ENCODE measurements at places on chromosomes 11 and 22.

GRCh38 chr11:68053117-68053516, 14.3 kb downstream of the TCIRG1 start:
- peak; percentile 94 for ATAC-seq

DNA sequence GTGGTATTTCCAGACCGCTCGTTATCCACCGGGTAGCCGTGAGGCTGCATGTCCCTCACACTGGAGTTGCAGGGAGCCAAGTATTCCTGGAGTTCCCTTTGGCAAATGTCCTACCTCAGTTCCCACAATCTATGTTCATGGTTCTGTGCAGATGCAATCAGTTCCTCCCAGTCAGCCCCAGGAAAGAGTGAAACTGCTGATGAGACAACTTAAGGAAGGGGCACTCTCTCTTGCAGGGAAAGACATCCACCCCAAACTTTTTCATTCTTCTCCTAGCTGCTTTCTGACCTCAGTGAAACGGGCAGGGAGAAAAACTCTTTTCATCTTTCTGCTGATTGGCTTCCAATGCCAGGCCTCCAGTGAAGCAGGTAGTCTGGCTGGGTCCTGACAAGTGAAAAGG, 205.1 kb upstream of the TMEM45B start:
- no peak for ATAC-seq

DNA sequence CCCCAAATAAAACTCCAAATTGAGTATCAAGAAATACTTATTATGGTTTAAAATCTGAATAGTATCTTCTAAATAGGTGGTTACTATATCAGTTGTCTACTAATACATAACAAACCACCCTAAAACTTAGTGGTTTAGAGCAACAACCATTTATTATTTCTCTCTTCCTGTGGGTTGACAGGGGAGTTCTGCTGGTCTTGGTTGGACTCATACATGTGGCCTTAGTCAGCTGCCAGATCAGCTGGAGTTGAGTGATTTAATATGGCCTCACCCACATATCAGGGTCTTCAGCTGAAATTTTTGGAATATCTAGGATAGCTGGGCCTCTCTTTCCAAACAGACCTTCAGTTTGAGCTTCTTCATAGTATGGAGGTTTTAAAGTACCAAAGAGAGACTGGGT, 34.5 kb downstream of the C11orf65 start:
- no peak for ATAC-seq

- ATAC-seq, result no peak
Observed at GRCh38 chr11:9169595-9170295, 78.3 kb upstream of the SCUBE2 start.

- no peak for ATAC-seq
Observed at GRCh38 chr22:33006220-33006954, 51.8 kb downstream of the SYN3 start.

DNA sequence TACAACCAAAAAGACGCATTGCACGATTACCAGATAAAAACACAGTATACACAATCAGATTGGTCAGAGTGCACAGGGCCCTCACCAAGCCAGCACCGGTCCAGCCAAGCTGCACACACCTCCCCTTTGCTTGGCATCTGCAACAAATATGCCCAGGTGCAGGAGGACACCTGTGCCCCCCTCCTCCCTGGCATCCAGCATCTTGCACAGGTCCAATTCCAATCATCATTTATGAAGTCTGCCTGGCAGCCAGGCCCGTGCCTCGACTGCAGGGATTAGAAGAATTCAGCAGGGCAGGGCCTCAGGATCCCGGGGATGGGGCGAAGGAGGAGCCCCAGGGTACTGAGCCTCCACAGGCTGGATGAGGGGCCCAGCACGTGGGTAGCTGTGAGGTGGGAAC, 302.1 kb downstream of the CTTN start:
- no peak for ATAC-seq

- ATAC-seq, result peak; percentile 90
Observed at GRCh38 chr22:19432133-19432851, at the start of gene MRPL40. Gene MRPL40 (plus strand): TSS chr22:19432545. CDS start chr22:19432555, 10 bp downstream.

DNA sequence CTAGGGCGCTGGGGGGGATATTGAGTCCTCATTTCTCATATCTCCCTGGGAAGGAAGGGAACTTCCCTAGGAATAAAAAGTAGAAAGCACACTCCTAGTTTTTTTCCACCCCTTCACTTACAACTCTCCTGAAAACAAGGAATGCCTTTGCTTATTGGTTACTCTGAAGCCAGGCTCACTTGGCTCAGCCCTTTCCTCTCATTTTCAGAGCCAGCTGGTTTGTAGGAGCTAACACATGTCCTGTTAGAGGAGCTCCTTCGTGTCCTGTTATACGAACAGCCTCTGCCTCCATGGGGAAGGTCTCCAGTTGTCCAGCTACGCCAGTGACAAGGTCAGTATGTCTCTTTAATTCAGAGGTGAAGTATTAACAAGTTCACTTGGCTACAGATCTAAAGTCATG, 17.6 kb downstream of the ALKBH8 start:
- ATAC-seq, result no peak

DNA sequence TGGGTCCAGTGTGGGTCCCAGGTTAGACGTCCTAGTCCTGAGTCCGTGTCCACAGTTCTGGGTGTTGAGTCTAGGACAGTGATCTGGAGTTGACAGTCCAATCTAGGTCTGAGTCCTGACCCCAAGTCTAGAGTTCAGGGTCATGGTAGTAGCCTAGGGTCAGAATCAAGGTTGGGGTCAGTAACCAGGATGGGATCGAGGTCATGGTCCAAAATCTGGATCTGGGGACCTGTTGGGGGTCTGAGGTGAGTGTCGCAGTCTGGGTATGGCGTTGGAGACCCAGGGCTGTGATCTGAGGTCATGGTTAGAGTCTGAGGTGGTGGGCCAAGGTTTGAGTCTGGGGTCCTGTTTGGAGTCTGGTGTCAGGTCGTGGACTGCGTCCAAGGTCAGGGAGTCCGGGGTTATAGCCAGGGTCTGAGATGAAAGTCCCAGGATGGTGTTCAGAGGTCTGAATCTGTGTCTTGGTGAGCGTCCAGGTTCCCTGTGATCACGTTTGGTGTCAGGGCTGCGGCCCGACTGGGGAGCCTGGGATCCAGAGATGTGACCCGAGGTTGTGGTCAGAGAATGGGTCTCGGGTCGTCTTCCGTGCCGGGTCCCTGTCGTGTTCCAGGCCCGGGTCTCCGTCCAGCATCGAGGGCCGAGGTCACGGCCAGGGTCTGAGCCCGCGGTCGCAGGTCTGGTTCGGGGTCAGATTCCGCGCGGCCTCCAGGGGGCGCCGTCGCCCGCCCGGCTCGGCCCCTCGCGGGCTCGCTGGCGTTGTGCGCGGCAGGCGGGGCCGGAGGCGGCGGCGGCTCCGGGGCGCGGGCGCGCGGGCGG, 432 bp upstream of the GRK2 start:
- ATAC-seq, result peak; percentile 59

GRCh38 chr11:29251738-29252137, 765.1 kb downstream of the KCNA4 start:
- no peak for ATAC-seq

- no peak for ATAC-seq
Observed at GRCh38 chr11:13486926-13487660, 8.7 kb downstream of the PTH start.

DNA sequence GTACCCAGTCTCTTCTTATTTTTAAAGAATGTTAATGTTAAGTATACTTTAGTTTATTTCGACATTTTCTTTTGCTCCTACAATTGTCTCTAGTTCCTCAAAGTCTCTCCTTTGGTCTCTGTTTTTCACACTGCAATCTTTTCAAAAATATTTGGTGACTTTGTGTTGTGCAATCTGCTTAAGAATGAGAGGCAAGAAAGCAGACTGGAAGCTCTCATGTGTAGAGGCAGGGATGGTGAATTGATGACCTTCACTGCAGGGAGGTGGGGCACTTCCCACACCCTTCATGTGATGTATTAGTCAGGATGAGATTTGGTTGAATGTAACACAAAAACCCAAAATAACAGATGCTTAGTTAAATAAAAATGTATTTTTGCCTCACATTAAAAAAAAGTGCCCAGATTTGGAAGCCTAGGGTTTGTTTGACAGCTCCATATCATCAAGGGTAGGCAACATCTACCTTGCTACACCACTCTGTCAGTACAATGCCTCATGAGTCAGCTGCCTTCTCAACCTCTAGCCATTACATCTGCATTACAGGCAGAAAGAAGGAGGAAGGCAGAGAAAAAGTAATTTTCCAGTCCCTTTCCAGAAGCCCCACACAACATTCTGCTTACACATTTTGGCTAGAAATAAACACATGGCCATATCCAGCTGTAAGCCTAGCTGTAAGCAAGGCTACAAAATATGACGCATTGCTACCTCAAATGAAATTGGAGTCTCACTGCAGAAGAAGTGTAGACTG, 3.8 kb upstream of the MMP27 start:
- ATAC-seq, result no peak

DNA sequence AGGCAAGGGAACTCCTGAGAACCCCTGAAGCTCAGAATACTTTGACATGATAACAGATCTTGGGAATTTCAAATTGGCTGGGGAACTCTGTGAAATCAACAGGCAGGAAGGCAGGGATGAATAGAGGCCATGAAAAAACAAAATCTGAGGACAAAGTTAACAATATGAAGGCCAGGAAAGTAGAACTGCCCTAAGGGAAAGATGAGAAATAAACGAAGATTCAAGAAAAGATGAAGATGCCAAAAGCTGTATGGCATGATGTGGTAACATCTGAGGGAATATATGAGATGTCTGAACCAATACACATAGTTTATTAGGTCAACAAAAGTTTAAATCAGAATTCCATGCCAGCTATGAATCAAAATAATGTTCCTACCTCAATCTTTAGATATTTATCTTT, 25.0 kb downstream of the SERGEF start:
- ATAC-seq, result no peak

DNA sequence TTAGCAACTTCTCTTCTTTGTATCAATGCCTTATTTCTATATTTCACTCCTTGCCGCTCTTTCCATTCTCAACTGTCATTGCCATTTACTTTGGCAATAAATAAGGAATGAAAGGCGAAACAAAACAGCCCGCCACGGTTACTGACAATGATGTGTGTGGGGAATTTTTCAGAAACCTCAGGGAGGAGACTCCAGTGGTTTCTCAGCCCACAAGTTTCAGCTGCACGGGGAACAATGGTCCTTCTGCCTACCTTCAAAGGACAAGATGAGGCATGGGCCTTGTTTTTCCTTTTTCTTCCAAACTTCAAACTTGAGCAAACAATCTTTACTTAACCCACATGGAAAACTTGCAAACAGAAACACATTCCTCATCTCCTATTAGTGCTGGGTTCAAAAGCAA, 409.4 kb downstream of the METTL15 start:
- ATAC-seq, result no peak

GRCh38 chr11:33722590-33723234, 13.5 kb downstream of the CD59 start:
- ATAC-seq, result no peak

DNA sequence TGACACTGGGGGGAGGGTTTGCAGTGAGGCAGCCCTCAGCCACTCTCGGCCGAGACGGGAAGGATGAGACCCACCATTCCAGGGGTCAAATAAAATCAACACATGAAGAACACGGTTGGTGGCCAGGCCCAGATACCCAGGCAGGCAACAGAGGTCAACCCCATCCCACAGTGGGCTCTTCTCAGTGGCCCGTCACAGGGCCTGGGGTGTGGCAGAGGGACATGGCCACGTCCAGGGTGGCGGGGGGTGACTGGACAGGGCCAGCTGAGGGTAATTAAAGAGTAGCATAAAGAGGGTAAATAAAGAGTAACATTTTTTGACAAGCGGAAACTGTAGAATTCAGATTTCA, 188.4 kb downstream of the ARHGAP42 start:
- ATAC-seq, result no peak

DNA sequence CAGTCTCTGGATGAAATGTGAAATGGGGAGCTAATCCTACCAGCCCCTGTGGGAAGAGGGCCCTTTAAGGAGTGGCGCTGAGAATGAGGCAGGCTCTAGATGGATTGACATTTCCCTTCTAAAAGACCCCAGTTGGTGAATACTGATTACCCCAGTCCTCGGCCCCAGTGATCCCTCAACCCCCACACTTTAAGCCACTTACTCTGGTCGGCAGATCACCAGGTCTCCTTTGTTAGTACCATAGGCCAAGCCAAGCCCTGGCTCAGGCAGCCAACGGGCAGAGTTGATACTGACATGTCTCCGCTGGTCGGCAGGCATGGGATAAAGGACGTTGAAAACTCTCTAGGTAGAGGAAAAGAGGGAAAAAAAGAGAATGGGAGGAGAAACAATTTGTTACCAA, 26.1 kb upstream of the CHRM4 start:
- no peak for ATAC-seq

DNA sequence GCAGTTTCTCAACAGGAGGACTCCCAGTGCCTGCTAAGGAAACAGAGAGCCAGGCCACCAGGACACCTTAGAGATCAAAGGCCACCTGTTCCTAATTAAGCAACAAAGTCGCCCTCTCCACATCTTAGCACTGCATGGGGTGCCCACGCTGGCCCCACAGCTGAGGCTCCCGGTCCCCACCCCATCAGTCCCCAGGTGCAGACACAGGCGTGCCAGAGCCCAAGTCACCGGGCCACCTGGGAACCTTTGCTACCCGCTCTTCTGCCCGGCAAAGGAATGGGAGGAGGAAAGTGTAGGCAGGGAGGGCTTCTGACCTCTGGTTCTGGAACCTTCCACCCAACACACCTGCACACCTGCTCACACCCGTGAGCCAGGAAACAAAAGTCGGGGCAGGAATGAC, 85.5 kb upstream of the PRR5 start:
- ATAC-seq, result no peak

DNA sequence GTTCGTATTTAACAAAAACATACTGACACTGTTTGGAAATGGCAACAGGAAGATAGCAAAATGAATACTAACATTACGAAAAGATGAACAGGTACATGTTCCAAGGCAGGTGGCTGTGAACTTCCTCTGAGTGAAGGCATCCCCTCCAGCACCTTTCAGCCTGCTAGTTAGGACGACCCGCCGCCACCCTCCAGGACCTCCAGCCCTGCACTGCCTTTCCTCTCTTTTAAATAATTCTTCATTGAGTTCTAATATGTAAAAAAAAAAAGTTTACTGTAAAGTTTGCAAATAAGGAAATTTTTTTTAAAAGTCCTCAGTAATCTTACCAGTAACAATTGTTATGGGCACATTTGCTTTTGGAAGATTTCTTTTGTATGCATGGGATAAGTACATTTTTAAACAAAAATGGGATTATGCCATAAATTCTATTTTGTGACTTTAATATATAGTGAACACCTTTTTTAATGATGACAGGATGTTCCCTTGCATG, 6.0 kb downstream of the NEAT1 start:
- peak; percentile 0 for ATAC-seq

GRCh38 chr11:71370895-71371673, 77.1 kb downstream of the DHCR7 start:
- no peak for ATAC-seq

DNA sequence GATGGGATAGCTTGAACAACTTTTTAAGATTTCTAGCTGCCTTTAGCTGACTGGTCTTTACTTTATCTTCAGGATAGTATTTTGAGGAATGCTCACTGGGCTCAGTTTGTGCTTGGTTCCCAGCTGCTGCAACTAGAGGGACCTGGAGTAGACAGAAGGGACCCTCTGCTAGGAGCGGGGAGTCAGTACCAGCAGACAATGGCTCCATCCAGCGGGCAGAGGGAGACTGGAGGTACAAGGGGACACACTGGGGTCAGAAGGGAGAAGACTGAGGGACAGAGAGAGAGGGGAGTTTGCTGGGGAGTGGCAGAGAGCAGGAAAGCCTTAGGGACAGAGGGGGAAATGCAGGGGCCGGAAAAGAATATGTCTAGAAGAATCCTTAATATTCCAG, 22.0 kb upstream of the ACER3 start:
- peak; percentile 41 for ATAC-seq
